ENCODE measurements at places on chromosomes 1 and 21. TPM values are rescaled to one million over a fixed set of nuclear protein-coding genes. Genes with fewer than 3 reads are reported as not detected.

Gene ATAD3C
- total RNA-seq: not detected

Gene LCE1A
- not detected for total RNA-seq

Gene NBPF19
- 10.2 TPM for total RNA-seq

Gene PGM1
- total RNA-seq: 17.9 TPM

Gene ROR1
- total RNA-seq: 10.9 TPM

Gene FLG2
- not detected for total RNA-seq

Gene FBLIM1
- total RNA-seq: 12.9 TPM

Gene SYCP1
- 0.35 TPM for total RNA-seq

DNA sequence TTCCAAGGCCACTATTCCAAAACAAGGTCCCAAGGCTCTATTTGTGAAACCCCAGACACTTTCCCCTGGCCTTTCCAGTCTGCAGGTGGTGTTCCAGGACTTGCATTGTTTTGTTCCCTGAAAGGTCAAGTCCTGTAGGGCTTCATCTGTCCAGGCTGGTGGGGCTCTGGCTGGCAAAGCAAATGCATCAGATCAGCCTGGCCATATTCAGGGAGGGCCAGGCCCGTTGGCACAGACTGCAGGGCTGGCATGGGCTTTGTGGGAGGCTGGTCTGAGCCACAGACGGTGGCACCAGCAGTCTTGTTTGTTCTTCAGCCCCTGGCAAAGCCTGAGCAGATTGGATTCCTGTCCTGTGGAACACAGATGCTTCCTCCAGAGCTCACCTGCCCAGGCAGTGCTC is 93.0 kb downstream of the SPATA46 start:
- DNase-seq: no peak

- no peak for DNase-seq
Observed at GRCh38 chr1:210347112-210347511, 18.4 kb downstream of the HHAT start.

- DNase-seq: no peak
Observed at GRCh38 chr1:168480997-168481396, 62.8 kb downstream of the XCL2 start.

DNA sequence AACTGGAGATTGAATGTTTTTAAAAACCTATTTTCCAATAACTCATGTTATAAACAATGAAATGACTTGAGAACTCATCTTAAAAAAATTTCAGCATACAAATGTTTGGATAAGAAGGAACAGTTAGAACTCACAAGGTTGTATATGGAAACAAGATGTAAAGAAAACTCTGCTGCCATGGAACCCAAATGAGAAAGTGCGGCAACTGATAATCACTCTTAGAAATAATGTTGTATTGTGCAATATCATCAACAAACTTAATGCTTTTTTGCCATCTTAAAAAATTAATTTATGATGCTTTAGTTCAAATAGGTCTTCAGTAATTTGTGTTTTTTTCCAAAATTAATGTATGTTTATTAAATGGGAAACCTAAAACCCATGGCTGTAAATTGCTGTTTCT is 461.1 kb upstream of the NCAM2 start:
- no peak for DNase-seq

GRCh38 chr1:53409695-53410094 is 49.5 kb upstream of the DMRTB1 start:
- no peak for DNase-seq

GRCh38 chr1:116375148-116375886 is 2.3 kb downstream of the ATP1A1 start:
- DNase-seq: no peak

DNA sequence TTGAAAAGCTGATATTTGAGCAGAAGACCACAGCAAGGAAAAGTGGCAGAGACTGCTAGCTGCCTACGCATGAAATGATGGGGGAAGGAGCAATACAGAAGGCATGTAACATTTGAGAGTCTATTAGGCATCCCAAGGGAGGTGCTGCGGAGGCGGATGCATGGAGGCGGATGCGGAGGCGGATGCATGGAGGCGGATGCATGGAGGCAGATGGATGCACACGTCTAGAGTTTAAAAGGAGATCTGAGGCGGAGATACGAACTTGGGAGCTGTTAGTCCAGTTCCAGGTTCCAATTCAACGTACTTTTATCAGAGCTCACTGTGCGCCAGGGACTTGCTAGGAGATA is 744 bp upstream of the DDX20 start:
- DNase-seq: peak; percentile 57

- DNase-seq: no peak
Observed at GRCh38 chr1:153119491-153119971, 6.2 kb upstream of the SPRR2F start.

DNA sequence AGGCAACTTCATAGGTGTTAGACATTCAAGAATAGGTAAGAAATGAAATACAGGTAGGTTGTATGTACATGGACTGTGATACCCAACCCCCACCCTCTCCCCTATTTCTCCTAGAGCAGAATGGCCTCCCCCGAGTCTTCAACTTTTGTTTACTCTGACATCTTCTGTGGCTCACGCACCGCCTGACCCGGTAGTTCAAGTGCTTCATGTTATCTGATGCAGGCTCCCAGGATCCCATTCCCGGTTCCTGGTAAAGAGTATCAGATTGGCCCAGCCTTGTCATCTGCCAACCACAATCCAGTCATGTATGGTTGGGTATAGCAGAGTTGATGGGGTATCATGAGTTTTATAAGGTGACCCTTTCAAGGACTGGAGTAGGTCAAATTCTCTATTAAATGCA is 9.1 kb downstream of the GNAI3 start:
- DNase-seq: no peak

DNA sequence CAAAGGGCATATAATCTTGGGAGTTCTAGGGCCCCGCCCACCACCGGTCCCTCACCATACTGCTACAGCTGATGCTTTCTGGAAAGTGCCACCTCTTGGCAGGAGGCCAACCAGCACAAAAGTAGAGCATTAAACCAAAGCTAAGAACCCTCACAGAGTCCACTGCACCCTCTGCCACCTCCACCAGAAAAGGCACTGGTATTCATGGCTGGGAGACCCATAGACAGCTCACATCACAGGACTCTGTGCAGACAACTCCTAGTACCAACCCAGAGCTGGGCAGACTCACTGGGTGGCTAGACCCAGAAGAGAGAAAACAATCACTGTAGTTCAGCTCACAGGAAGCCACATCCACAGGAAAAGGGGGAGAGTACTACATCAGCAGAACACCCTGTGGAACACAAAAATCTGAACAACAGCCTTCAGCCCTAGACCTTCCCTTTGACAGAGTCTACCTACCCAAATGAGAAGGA is 10.8 kb downstream of the THEM4 start:
- DNase-seq: no peak

DNA sequence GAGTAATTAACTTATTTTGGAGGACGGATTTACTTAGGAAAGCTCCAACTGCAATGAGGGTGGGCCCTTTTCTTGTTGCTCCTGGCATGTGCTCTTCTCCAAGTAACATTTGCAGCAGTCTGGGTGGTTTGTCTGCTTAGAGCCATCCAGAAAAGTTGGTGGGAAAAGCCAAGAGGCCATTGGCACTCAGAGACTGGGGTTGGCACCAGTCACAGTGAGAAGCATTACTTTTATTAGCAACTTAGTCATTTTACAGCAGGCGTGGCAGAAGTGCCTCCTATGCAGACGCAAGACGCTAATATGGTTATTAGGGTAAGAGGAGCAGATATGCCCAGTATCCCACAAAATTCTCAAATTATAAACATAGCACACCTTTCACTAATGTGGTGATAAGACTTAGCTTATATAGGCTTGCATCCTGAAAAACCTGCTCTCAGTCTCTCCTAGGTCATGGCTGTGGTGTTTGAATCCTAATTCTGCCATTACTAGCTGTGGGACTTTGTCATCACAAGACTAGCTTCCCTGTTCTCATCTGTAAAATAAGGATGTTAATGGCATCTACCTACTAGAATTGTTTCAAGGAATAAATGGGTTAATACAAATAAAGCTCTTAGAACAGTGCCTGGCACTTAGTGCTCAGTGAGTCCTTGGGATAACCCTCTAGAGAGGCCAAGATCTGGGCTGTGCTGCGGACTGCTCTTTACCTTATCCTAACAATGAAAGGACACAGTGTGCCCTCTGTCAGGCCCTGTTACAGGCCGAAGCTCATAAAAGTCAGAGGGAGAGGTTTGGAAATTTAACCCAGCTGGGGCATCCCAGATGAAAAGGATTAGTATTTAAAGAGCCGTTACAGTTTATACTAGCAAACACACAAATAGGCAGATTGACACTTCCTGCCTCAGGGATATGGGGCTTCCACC is 154.6 kb downstream of the ROR1 start:
- no peak for DNase-seq

DNA sequence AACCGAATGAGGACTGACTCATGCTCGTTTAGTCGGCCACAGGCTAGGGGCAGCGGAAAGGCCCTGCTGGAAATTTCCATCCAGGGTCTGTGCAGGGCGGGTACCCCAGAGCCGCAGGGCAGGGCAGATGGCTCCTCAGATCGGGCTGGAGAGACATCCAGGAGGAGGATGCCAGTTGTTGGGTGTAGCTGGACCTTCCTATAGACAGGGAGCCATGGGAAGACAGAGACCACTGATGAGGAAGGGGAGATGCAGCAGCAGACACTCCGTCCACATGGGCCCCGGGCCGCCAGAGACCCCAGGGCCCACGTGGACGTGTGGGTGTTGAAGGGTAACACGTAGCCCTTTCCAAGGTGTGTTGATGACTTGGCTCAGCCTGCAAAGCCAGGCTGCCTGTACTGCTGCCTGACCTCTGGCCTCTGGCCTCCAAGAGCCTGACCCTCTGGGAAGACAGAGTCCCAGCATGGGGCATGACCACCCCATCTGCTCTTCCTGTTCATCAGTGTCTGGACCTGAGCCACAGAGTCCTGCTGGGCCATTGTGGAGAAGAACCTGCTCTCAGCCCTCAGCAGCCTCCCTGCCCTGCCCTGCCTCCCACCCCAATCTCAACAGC is 4.8 kb downstream of the GNG4 start:
- no peak for DNase-seq

- no peak for DNase-seq
Observed at GRCh38 chr1:24551960-24552571, 3.8 kb upstream of the NCMAP start.

DNA sequence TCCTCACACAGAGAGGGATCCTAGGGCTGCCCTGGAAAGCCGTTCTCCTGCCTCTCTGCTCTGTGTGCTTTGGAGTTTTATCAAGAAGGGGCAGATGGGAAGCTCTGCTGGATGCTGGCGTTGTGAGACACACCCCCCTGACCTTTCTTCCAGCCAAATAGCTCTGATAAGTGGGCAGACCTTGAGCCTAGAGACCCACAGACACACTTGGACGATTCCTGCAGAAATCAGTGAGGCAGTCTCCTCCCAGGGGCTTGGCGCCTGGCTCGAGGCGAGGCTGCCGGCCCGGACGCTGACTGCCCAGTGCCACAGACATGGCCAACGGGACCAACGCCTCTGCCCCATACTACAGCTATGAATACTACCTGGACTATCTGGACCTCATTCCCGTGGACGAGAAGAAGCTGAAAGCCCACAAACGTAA is at the start of gene MRAP:
Gene MRAP, plus strand, starts transcription at position 198 of the 424 bp plus-strand sequence. Its CDS starts 117 bp downstream, at position 315.
- DNase-seq: no peak

GRCh38 chr1:21875621-21876063 is 61.5 kb downstream of the HSPG2 start:
- no peak for DNase-seq

DNA sequence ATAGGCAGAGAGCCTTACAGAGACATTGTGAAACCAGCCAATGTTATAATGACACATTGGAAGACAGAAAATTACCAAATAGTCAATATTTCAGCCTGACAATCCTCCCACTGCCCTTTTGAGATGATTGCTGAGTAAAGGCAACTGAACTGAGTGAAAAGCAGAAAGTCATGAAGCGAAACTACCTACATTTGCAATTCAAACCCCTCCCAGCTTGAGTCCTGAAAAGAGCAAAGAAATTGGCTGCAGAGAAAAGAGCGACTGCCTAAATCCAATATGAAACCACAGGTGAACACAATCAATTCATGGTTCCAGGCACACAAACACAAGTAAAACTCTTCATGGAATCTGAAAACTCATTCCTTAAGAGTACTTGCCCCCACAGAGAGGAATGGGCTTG is 143.4 kb upstream of the CHRM3 start:
- no peak for DNase-seq

DNA sequence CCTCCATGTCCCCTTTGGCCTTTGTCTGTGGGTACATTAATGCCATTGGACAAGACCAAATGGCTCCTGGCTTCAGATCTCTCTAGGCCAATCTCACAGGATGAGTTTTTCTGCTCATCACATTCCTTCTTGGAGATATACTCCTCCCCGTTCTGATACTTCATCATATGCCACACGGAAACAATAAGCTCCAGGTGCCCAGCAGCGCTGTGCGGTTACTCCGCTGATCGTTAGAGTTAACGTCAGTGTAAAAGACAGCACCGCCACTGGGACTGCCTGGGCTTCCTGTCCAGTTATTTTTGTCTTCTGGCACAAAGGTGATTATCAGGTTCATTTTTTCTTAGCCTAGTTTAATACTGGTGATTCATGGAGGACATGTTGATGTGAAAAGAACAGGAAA is 22.5 kb downstream of the CACHD1 start:
- DNase-seq: no peak

GRCh38 chr21:36232641-36233040 is 76.0 kb downstream of the DOP1B start:
- no peak for DNase-seq

DNA sequence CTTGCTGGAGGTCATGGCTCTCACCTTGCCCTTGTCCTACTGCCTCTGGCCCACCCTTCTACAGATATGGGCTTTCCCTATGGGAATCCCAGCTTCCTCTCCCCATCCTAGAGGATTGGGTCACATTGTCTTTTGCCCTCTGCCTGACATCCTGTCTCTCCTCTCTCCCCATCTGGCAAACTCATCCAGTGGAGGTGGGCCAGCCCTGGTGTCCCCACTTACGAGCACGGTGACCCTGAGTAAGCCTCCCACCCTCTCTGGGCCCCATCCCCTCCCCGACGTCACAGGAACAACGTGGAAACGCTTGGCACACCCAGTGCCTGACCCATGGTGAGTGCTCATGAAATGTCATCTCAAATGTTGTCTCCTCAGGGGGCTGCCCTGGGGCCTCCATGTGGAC is 56.1 kb upstream of the ID3 start:
- no peak for DNase-seq

GRCh38 chr1:150146849-150147542 is 2.7 kb upstream of the PLEKHO1 start:
- no peak for DNase-seq

DNA sequence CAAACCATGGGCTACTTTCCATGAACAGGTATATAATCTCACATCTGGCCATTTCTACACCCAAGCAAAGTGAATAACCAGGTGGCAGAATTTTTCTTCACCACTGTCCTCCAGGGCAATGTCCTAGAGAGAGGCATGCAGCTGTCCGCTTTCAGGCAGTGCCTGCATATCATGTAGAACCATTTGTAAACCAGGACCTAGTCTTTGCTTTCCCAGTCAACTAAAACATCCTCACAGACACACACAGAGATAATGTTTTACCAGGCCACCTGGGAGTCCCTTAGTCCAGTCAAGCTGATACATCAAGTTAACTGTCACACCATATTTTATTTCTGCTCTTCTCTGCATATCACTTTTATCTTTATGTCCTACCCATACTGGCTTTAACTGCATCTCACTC is 26.2 kb downstream of the TNFSF18 start:
- no peak for DNase-seq

GRCh38 chr21:38323721-38324531 is 67.1 kb downstream of the KCNJ15 start:
- DNase-seq: no peak

Measured in uterus (tissue), 4 donors.